ENCODE measurements at places on chromosomes 2 and 18.

GRCh38 chr2:195270466-195271039 lies 386.5 kb upstream of the SLC39A10 start:
- H3K27me3 ChIP-seq: no peaks in the 10 kb centered on the region
- no peak overlapping the region for H3K4me3 ChIP-seq
- no peak overlapping the region for H3K27ac ChIP-seq
- no peak for DNase-seq
- no peaks in the 10 kb centered on the region for H3K36me3 ChIP-seq

DNA sequence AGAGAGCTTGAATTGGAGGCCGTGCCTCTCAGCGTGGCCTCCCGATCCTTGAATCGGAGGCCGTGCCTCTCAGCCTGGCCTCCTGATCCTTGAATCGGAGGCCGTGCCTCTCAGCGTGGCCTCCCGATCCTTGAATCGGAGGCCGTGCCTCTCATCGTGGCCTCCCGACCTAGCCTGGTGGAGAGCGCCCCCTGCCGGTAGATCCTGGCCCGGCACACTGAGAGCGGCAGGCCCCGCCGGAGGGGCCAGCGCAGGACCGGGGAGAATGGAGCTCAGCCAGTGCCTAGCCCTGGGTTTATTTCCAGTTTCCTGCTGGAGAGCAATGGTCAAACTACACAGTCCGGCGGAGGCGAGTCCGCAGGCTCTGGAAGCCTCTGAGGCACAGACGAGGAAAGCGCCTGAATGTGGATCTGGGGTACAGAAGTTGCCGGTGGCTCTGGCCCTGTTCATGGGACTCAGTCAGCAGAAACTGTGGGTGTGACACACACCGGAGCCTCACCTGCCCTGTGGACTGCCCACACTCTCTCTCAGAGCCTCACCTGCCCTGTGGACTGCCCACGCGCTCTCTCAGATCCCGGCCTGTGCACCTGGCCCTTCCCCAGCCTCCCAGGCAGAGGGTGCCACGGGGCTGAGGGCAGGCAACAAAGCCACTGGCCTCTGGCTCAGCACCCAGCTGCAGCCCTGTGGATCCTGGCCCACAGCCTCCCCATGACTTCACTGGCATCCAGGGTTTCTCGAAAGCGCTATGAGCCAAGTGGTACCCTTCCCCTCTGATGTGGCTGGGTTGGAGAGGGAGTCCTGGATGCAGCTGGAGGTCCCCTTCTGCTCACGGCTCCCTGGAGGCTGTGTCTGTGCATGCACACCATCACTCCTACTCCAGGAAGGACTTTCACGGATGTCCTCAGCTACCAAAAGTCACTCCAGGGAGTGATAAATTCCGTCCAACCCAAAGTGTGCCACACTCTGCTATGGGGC lies 1.5 kb downstream of the IL36B start:
- no peak overlapping the region for H3K4me3 ChIP-seq
- DNase-seq: no peak
- no peaks in the 10 kb centered on the region for H3K36me3 ChIP-seq
- no peaks in the 10 kb centered on the region for H3K4me1 ChIP-seq
- H3K27ac ChIP-seq: no peak overlapping the region

DNA sequence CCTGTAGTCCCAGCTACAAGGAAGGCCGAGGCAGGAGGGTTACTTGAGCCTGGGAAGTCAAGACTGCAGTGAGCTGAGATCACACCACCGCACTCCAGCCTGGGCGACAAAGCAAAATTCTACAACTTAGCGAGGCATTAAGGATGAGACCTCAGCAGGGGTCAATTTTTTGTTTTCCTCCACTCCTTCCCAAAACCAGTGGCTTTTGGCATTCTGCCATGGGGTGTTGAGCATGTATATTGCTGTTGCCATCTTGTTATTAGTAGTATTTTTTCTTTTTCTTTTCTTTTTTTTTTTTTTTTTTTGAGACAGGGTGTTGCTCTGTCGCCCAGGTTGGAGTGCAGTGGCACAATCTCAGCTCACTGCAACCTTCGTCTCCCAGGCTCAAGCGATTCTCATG lies 8.9 kb upstream of the GIGYF2 start:
- no peak overlapping the region for H3K4me3 ChIP-seq
- DNase-seq: no peak
- no peaks in the 10 kb centered on the region for H3K36me3 ChIP-seq
- no peaks in the 10 kb centered on the region for H3K4me1 ChIP-seq
- H3K27ac ChIP-seq: no peak overlapping the region

GRCh38 chr2:63665846-63666475 lies 77.2 kb downstream of the MDH1 start:
- H3K36me3 ChIP-seq: no peaks in the 10 kb centered on the region
- H3K4me3 ChIP-seq: no peak overlapping the region
- H3K27ac ChIP-seq: no peak overlapping the region

GRCh38 chr2:111678651-111679050 lies 205.3 kb downstream of the ANAPC1 start:
- no peak for DNase-seq
- no peak overlapping the region for H3K4me3 ChIP-seq
- H3K4me1 ChIP-seq: no peaks in the 10 kb centered on the region
- H3K27me3 ChIP-seq: no peaks in the 10 kb centered on the region
- no peaks in the 10 kb centered on the region for H3K36me3 ChIP-seq
- no peak overlapping the region for H3K27ac ChIP-seq

DNA sequence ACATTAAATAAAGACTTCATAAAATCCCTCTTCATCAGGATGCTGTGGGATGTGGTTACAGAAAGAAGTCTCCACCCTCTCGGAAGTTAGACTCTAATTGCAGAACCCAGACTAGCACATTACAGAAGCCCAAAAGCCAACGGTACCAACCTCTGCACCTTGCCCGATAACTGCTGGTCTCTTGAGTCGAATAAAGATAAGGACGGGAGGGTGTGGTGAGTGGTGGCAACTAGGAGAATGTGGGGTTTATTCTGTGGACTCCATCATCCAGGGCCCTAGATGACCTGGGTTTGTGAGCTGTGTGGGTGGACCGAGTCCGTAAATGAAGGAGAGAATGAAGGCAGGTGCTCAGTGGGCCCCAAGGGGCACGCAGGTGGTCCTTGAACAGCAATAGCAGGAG lies 462.8 kb upstream of the ID2 start:
- peaks cover 6% of the 10 kb centered on the region for H3K4me1 ChIP-seq
- H3K4me3 ChIP-seq: no peak overlapping the region
- no peak for DNase-seq
- no peaks in the 10 kb centered on the region for H3K27me3 ChIP-seq

DNA sequence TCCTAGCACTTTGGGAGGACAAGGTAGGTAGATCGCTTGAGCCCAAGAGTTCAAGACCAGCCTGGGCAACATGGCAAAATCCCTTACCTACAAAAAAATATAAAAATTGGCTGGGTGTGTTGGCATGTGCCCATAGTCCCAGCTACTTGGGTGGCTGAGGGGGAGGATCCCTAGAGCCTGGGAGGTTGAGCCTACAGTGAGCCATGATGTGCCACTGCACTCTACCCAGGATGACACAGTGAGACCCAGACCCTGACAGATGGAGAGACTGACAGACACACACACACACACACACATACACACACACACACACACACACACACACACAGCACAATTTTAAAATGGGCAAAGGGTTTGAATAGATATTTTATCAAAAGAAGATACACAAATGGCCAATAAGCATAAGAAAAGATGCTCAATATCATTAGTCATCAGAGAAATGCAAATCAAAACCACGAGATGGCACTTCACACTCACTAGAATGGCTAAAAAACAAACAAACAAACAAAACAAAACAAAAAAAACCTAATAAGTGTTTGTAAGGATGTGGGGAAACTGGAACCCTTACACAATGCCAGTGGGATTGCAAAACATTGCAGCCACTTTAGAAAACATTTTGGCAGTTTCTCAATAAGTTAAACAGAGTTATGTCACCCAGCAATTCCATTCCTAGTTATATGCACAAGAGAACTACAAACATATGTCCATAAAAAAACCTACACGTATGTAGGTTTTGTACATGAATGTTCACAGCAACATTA lies 42.3 kb downstream of the BAZ2B start:
- no peaks in the 10 kb centered on the region for H3K4me1 ChIP-seq
- H3K4me3 ChIP-seq: no peak overlapping the region
- DNase-seq: no peak
- no peaks in the 10 kb centered on the region for H3K27me3 ChIP-seq

DNA sequence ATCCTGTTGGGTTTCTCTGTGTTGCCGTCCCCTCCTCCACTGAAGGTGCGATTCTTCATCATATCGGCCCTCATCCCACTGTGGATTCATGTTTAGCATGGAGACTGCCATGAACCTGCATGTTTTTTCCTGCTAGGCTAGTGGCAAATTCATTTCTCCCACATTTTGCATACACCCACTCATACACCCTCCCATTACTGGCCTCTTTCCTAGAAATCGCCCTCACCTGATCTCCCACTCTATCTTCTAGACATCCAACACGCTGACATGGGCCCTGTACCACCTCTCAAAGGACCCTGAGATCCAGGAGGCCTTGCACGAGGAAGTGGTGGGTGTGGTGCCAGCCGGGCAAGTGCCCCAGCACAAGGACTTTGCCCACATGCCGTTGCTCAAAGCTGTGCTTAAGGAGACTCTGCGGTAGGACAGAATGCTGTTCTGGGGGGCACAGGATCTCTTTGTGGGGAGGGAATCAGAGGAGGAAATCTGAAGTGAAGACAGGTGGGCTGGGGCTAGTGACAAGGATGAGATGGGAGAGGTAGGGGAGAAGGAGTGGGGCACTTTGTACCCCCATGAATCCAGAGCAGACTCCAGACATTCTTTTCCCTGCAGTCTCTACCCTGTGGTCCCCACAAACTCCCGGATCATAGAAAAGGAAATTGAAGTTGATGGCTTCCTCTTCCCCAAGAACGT lies 17.7 kb downstream of the PRKAG3 start:
- DNase-seq: no peak
- no peaks in the 10 kb centered on the region for H3K27me3 ChIP-seq
- H3K4me1 ChIP-seq: no peaks in the 10 kb centered on the region
- peaks cover 31% of the 10 kb centered on the region for H3K36me3 ChIP-seq

DNA sequence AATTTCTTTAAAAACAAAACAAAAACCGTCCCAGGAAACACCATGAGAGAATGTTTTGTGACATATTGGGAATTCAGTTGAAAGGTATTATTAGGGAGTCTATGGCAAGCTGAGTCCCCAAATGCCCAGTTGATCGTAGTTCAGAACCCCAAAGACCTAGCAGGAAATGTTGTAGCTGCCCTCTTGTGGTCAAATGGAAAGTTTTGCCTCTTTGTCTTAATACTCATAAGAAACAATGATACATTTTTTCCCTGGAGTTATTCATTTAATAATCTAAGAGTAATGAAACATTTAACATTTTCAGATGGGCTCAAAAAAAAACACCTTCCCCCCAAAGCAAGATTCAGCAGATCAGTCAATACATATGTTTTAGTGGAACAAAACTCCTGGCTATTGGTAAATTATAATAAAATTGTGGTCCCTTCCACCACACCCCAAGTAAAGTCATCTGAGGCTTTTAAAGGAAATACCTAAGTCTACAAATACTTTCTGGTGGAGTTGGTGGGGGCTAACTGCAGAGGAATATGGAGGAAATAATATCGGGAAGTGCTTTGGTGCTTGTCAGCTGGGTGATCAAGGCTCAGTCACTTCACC lies 37.8 kb upstream of the EFEMP1 start:
- H3K36me3 ChIP-seq: no peaks in the 10 kb centered on the region
- no peak overlapping the region for H3K4me3 ChIP-seq
- H3K4me1 ChIP-seq: no peaks in the 10 kb centered on the region
- H3K27me3 ChIP-seq: no peaks in the 10 kb centered on the region
- no peak overlapping the region for H3K27ac ChIP-seq

DNA sequence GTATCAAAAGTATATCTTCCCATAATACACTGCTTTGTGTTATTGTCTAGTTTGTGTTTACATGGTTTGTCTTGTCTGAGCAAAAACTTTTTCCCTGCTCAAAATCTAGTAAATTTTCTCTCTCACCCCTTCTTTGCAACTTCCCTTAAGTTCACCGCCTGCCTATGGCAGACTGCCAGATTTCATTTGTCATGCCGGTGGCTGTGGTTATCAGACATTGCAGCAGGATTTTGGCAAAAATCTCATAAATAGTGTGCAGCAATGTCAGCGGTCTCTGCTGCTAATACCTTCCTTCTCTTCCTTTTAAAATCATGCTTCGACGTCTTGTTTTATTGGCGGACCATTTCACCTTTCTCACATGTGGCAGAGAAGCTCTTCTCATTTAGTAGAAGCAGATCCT lies 45.6 kb upstream of the TMEM178A start:
- peak; percentile 81 for DNase-seq
- H3K36me3 ChIP-seq: no peaks in the 10 kb centered on the region
- H3K4me1 ChIP-seq: peaks cover 5% of the 10 kb centered on the region
- no peak overlapping the region for H3K4me3 ChIP-seq
- H3K27ac ChIP-seq: no peak overlapping the region
- no peaks in the 10 kb centered on the region for H3K27me3 ChIP-seq

GRCh38 chr2:115596659-115597375 lies 1154.4 kb downstream of the DPP10 start:
- no peak for DNase-seq
- H3K4me3 ChIP-seq: no peak overlapping the region
- H3K4me1 ChIP-seq: no peaks in the 10 kb centered on the region
- no peak overlapping the region for H3K27ac ChIP-seq
- no peaks in the 10 kb centered on the region for H3K27me3 ChIP-seq

DNA sequence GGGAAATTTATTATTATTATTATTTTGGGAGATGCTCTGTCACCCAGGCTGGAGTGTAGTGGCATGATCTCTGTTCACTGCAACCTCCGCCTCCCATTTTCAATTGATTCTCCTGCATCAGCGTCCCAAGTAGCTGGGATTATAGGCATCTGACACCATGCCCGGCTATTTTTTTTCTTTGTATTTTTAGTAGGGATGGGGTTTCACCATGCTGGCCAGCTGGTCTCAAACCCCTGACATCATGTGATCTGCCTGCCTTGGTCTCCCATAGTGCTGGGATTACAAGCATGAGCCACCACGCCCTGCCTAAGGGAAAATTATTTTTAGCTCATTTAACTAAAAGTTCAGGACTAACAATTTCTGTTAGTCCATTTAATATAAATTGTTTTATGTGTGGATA lies 109.2 kb upstream of the SESTD1 start:
- no peaks in the 10 kb centered on the region for H3K4me1 ChIP-seq
- no peak overlapping the region for H3K4me3 ChIP-seq
- H3K27me3 ChIP-seq: no peaks in the 10 kb centered on the region
- DNase-seq: no peak
- no peaks in the 10 kb centered on the region for H3K36me3 ChIP-seq

Data from sigmoid colon (tissue), 7 donors.